ENCODE measurements at places on chromosomes 6 and 20. TPM values are rescaled to one million over a fixed set of nuclear protein-coding genes. Genes with fewer than 3 reads are reported as not detected.

Gene ITPA
- total RNA-seq: 47.3 TPM

Gene HRH3
- total RNA-seq: 0.08 TPM

DNA sequence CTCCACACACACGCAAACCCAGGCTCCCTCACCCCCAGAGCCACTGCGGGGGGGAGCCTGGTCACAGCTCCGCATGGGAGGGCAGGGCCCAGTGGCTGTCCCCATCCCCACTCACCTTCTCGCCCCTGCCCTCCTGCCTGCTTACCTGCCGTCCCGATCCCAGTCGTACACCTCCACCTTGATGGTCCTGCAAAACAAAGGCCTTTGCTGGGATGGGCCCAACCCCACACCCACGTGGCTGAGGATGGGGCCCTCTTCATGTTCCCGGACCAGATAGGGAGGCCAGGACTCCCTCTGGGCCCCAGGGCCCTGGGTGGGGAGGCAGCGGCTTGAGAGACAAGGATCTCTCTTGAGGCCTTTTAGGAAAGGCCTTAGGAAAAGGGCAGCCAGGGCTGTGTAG is 67.6 kb downstream of the RAB44 start:
- H3K4me3 ChIP-seq: no peak overlapping the region
- H3K36me3 ChIP-seq: no peaks in the 10 kb centered on the region
- no peaks in the 10 kb centered on the region for H3K4me1 ChIP-seq
- no peaks in the 10 kb centered on the region for H3K27me3 ChIP-seq
- DNase-seq: no peak

- H3K36me3 ChIP-seq: no peaks in the 10 kb centered on the region
- peaks cover 7% of the 10 kb centered on the region for H3K4me1 ChIP-seq
- H3K27ac ChIP-seq: no peak overlapping the region
Measured at GRCh38 chr20:56925831-56926170, 296.7 kb downstream of the TFAP2C start.

Gene SIRPD
- not detected for total RNA-seq

Gene WFDC5
- total RNA-seq: not detected

GRCh38 chr6:65436281-65436680 is 270.7 kb downstream of the EYS start:
- no peak overlapping the region for H3K4me3 ChIP-seq
- no peak overlapping the region for H3K27ac ChIP-seq
- no peaks in the 10 kb centered on the region for H3K4me1 ChIP-seq
- no peaks in the 10 kb centered on the region for H3K27me3 ChIP-seq
- H3K36me3 ChIP-seq: no peaks in the 10 kb centered on the region

Gene VWA7
- total RNA-seq: 2.3 TPM

- H3K27ac ChIP-seq: no peak overlapping the region
- H3K4me1 ChIP-seq: no peaks in the 10 kb centered on the region
- DNase-seq: no peak
- H3K4me3 ChIP-seq: no peak overlapping the region
- no peaks in the 10 kb centered on the region for H3K27me3 ChIP-seq
Measured at GRCh38 chr6:111792241-111792640, 81.0 kb downstream of the FYN start.

- no peak overlapping the region for H3K4me3 ChIP-seq
- no peaks in the 10 kb centered on the region for H3K36me3 ChIP-seq
- peak overlapping the region; percentile 26 for H3K27ac ChIP-seq
- H3K4me1 ChIP-seq: no peaks in the 10 kb centered on the region
Measured at GRCh38 chr20:51122931-51123658, 100.2 kb upstream of the KCNG1 start.

- no peak overlapping the region for H3K27ac ChIP-seq
- no peaks in the 10 kb centered on the region for H3K4me1 ChIP-seq
- no peak for DNase-seq
- H3K36me3 ChIP-seq: no peaks in the 10 kb centered on the region
- no peaks in the 10 kb centered on the region for H3K27me3 ChIP-seq
Measured at GRCh38 chr20:23240519-23240918, 110.1 kb upstream of the NXT1 start.

DNA sequence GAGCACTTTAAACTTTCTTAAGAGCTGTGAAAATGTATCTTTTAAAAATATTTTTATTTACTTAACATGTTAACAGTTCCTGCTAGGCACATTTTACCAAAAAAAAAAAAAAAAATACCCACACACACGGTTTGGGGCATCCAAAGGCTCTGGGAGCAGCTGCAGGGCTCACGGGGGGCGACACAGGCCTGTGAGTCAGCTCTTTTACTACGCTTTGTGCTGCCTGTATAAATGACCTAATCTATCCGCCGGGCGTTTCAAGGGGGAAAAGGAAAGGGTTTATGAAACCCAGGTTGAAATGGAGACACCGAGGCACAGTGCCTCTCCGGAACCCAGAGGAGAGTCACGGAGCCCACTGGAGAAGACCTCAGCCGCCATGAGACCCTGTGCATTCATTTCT is 40.4 kb downstream of the DLL1 start:
- no peak overlapping the region for H3K27ac ChIP-seq
- no peaks in the 10 kb centered on the region for H3K27me3 ChIP-seq
- H3K4me3 ChIP-seq: no peak overlapping the region
- H3K4me1 ChIP-seq: no peaks in the 10 kb centered on the region

- H3K4me1 ChIP-seq: no peaks in the 10 kb centered on the region
- no peak overlapping the region for H3K4me3 ChIP-seq
- no peaks in the 10 kb centered on the region for H3K27me3 ChIP-seq
- no peaks in the 10 kb centered on the region for H3K36me3 ChIP-seq
Measured at GRCh38 chr20:50627747-50628146, 63.6 kb downstream of the RIPOR3 start.

Gene AKAP7
- 79.1 TPM for total RNA-seq

GRCh38 chr6:30325150-30325872 is 1.4 kb upstream of the TRIM39 start:
- DNase-seq: no peak
- H3K4me3 ChIP-seq: peak overlapping the region; percentile 98
- no peak overlapping the region for H3K27ac ChIP-seq
- H3K4me1 ChIP-seq: peaks cover 9% of the 10 kb centered on the region
- H3K27me3 ChIP-seq: no peaks in the 10 kb centered on the region

Gene PPP1R16B
- total RNA-seq: 17.1 TPM

GRCh38 chr20:9269280-9269971 is 200.5 kb downstream of the PLCB4 start:
- no peak for DNase-seq
- H3K36me3 ChIP-seq: no peaks in the 10 kb centered on the region
- H3K27ac ChIP-seq: no peak overlapping the region

Gene PRRT1
- total RNA-seq: 1.4 TPM

GRCh38 chr6:149967591-149967990 is 3.8 kb downstream of the ULBP1 start:
- DNase-seq: no peak
- no peak overlapping the region for H3K4me3 ChIP-seq
- no peaks in the 10 kb centered on the region for H3K36me3 ChIP-seq
- H3K27ac ChIP-seq: no peak overlapping the region
- no peaks in the 10 kb centered on the region for H3K4me1 ChIP-seq

DNA sequence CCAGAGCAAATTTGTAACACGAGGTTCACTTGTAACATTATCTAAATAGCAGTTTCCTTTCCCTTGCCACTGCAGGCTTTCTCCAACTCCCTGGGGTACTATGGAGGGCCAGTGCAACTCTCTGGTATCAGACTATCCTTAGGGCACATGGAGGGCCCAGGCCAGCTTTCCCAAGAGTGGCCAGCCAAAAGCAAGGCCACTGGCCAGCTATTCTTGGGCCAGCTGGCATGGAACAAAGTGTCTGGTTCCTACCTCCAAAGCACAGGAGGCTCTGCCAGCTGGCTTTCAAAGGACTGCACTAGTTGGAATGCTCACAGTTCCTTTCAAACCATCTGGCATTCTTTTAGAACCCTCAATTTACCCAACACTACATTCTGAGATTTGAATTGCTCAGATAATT is 8.7 kb downstream of the RNF24 start:
- DNase-seq: peak; percentile 82
- H3K27me3 ChIP-seq: no peaks in the 10 kb centered on the region
- H3K4me1 ChIP-seq: peaks cover 17% of the 10 kb centered on the region
- no peak overlapping the region for H3K4me3 ChIP-seq

GRCh38 chr6:164097551-164098398 is 683.3 kb downstream of the QKI start:
- H3K4me3 ChIP-seq: no peak overlapping the region
- H3K27me3 ChIP-seq: no peaks in the 10 kb centered on the region
- H3K4me1 ChIP-seq: no peaks in the 10 kb centered on the region
- H3K27ac ChIP-seq: no peak overlapping the region

- H3K27ac ChIP-seq: no peak overlapping the region
- H3K36me3 ChIP-seq: no peaks in the 10 kb centered on the region
- no peak for DNase-seq
- no peaks in the 10 kb centered on the region for H3K4me1 ChIP-seq
- no peaks in the 10 kb centered on the region for H3K27me3 ChIP-seq
- H3K4me3 ChIP-seq: no peak overlapping the region
Measured at GRCh38 chr6:163331245-163331644, 83.3 kb upstream of the QKI start.

Gene VSTM2L
- 9.4 TPM for total RNA-seq

DNA sequence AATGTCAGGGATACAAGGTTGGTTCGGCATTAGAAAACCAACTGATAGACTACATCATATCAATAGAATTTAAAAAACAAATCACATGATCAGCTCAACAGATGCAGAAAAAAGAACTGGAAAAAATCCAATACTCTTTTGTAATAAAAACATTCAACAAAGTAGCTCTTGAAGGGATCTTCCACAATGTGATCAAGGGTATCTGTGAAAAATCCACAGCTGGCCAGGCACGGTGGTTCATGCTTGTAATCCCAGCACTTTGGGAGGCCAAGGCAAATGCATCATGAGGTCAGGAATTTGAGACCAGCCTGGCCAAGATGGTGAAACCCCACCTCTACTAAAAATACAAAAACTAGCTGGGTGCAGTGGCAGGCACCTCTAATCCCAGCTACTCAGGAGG is 63.1 kb downstream of the ASCC3 start:
- no peaks in the 10 kb centered on the region for H3K27me3 ChIP-seq
- H3K27ac ChIP-seq: no peak overlapping the region
- H3K4me1 ChIP-seq: no peaks in the 10 kb centered on the region
- H3K4me3 ChIP-seq: no peak overlapping the region

DNA sequence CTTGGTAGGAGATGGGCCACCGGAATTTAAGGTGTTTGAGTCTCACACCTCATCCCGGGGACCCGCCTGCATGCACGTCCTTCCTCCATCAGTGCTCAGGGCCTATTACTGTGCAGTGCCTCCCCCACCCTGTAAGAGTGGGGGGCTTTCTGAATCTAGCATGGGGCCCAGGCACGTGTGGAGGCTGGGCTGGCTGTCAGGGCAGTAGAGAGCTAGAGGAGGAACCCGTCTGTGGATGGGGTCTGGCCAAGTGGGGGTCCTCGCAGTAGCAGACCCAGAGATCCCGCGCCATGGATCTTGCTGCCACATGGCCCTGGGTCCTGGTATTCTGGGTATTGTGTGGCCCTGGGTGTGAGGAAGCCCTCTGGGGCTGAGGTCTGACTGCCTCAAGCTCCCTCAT is 42.9 kb downstream of the SRC start:
- peaks cover 10% of the 10 kb centered on the region for H3K4me1 ChIP-seq
- DNase-seq: no peak
- peaks cover 25% of the 10 kb centered on the region for H3K36me3 ChIP-seq
- no peak overlapping the region for H3K27ac ChIP-seq

GRCh38 chr20:49581482-49581881 is 13.5 kb upstream of the PTGIS start:
- peak overlapping the region; percentile 15 for H3K27ac ChIP-seq
- no peak for DNase-seq
- no peak overlapping the region for H3K4me3 ChIP-seq
- peaks cover 17% of the 10 kb centered on the region for H3K4me1 ChIP-seq
- no peaks in the 10 kb centered on the region for H3K27me3 ChIP-seq

Gene TCP11
- total RNA-seq: 0.24 TPM

GRCh38 chr20:6489361-6490171 is 277.9 kb upstream of the BMP2 start:
- H3K4me3 ChIP-seq: no peak overlapping the region
- no peak for DNase-seq
- H3K4me1 ChIP-seq: no peaks in the 10 kb centered on the region
- H3K36me3 ChIP-seq: no peaks in the 10 kb centered on the region
